ENCODE measurements at places on chromosomes 4 and X.

GRCh38 chrX:97367125-97367524, 483.4 kb downstream of the RPA4 start:
- DNase-seq = peak; percentile 1

DNA sequence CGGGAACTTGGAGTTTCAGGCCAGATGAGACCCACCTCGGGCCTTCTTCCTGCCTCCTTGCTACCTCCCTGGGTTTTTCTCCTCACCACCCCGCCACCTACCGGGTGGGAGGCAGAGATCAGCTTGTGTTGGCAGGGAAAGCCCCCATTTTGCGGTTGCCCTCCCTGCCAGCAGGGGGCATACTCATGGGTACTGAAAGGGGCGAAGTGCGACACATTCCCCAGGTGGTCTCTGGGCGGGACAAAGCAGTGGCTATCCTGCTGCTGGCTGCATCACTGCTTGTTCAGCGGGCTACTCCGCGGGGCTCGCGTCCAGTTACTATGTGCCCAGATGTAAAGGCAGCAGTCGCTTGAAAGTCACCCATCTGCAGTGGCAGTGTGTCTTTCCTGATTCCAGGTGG, 330.3 kb downstream of the PDHA2 start:
- no peak for DNase-seq

- no peak for DNase-seq
These were observed 27.5 kb downstream of the TBC1D19 start for GRCh38 chr4:26611372-26611771.

DNA sequence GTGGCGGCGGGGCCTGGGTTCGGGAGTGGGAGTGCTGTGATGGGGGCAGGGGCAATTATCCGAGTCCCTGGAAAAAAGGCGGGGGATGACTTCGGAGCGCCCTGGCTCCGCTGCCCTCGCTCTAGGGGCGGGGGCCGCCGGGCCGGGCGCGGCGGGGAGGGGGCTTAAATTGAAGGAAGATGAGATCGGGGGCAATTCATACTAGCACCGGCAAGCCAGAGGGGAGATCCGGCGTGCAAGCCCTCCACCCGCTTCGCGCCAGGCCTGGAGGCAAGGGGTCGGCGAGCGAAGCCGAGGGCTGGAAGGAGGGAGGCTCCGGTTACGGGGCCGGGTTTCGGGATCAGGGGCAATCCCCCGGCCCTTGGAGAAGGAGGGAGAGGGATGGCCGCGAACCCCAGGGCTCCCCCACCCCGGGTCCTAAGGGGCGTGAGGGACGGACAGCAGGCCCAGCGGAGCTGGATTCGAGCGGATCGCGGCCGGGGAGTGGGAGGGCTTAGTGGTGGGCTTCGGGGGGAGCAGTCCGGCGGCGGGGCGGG, 1.2 kb downstream of the BCORL1 start:
- DNase-seq = no peak

- DNase-seq = no peak
These were observed 125.1 kb downstream of the CAMK2D start for GRCh38 chr4:113636438-113636818.

DNA sequence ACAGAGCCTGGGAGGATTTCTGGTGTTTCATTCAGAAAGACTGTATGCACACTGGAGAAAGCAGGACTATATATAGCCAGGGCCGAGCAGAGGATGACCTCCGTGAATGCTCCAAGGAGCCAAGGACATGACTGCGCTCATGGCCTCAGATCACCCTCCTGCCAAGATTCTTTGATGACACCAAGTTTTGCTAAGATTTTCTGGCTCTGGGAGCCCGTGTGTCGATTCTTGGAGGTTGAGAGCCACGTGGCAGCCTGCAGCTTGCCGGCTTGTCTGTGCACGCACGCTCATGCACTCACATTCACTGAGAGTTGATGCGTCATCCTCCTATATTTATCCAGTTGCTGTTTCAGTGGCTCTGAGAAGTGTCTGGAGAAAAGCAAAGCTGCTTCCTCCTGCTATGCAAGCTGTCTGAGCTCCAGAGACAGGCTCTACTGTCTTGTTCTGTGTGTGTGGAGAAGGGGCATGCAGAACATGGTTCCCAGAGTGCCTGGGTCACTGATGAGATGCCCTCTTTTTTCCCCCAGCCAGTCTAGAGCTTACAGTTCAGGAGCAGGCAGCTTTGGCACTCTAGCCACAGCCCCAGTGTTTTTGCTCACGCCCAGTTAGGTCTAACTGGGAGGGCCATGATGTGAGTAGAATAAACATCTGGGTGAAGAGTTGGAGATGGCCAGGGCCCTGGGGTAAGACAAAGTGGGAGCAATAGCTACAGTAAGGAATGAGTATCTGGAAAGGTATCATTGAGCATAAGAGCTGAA, 64.9 kb upstream of the SCOC start:
- no peak for DNase-seq

DNA sequence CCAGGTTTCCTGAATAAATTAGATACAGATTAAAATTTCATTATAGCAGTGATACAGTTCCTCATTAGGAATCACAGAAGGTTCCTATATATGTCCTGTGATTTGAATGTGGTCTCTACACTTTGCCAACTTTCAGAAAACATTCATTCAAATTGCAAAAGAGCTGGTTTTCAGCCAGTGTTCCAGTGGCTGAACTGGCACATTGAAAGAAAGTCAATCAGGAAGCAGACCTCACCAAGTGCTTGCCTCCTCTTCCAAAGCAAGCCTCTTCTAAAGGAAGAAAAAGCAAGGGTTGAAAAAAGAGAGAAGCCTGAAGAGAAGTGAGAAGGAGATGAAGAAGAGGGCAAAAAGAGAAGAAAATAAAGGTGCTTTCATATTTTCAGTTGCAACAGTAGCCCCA, 12.7 kb downstream of the KLHL34 start:
- DNase-seq = no peak

- DNase-seq = no peak
These were observed 135.8 kb upstream of the PDLIM3 start for GRCh38 chr4:185671066-185671465.

DNA sequence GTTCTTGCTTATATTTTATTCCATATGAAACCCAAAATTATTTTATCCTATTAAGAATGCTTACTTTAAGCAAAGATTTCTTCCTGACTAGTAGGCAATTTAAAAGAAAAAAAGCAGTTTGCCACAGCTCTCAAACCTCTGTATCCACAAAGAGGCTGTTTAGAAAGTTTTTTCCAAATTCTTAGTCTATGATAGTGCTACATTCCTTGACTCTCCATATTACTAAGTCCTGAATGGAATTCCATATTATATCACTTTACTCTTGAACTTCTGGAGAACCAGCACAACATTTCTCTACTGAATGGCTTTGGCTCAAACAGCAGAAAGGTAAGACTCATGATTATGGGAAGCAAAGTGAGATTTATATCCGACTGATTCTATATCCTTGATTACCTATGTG, 8.3 kb downstream of the SLC10A6 start:
- no peak for DNase-seq

- DNase-seq = no peak
These were observed 110.0 kb downstream of the PSAPL1 start for GRCh38 chr4:7324651-7325121.

DNA sequence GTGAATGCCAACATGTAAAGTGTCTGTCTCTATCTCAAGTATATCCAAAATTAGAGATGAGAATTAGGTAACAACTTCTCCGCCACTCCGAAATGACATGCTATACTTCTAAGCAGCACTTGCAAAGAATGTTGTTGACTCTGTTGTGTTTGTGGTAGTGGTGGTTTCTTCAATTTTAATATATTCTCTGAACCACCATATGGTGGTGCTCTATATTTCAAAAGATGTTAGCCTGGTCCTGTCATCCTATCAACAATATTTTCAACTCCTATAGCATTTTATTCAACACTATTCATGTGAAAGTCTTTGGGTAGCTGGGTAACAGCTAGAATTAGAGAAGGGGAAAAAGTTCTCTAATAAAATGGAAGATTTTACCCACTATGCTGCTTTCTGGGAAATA, 1622.8 kb upstream of the IGFBP7 start:
- no peak for DNase-seq

DNA sequence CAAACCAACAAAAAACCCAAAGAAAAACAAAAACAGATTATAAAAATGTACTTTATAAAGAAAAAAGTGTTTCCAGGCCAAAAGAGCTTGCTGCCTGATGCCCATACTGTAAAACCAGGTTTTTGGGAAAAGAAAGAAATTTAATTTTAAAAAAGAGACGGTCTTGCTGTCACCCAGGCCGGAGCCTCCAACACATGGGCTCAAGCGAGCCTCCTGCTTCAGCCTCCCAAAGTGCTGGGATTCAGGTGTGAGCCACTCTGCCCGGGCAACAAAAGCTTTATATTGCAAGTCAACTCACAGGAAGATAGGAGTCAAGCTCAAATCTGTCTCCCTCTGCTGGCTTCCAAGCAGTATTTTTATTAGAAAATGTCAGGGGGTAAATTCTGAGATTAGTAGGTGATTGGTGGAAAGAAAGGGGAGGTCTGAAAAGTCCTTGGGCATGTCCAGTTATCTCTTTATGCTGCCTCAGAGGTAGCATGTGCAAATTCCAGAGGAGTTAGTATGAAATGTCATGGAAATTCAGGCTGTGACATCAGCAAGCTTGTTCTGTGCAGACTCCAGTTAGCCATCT, 39.4 kb downstream of the MGST2 start:
- DNase-seq = no peak

- no peak for DNase-seq
These were observed 125.4 kb upstream of the DMD start for GRCh38 chrX:33336783-33337182.

DNA sequence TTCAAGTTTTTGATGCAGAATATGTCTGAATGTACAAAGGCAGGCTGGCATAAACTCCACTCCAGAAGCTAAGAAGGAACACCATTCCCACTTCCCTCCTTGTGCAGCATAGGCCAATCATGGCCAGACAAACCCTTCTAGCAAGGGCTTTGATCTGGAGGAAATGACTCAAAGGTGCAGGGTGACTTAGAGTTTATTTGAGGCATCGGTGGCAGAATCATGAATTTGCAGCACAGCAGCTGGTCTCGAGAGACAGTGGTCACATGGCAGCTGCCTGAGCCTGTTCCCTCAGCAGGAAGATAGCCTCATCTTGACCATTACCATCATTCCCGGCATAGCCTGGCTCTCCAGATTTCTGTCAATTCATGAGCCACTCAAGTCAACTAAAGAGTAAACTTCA, 154.5 kb downstream of the ATP10D start:
- DNase-seq = no peak

DNA sequence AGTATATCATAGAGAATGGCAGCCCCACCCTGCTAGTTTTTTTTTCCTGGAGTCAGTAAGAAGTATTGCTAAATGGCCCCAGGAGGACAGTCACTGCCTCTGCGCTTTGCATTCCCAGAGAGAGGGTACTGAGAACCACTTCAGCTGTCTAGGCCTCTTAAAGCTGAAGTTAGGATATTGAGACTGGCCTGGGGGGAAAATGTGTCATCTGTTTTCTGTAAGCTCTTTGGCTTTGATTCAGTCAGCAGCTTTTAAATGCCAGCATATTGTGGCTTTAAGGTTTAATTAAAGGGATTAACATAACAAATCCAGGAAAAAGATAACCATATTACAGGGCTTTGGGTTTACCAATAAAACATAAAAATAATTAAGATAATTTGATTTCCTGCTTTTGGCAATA, 852.0 kb downstream of the PCDH18 start:
- DNase-seq = no peak
